T-helper 1 cell (primary cell): ENCODE measurements at places on chromosomes 3 and 15.

DNA sequence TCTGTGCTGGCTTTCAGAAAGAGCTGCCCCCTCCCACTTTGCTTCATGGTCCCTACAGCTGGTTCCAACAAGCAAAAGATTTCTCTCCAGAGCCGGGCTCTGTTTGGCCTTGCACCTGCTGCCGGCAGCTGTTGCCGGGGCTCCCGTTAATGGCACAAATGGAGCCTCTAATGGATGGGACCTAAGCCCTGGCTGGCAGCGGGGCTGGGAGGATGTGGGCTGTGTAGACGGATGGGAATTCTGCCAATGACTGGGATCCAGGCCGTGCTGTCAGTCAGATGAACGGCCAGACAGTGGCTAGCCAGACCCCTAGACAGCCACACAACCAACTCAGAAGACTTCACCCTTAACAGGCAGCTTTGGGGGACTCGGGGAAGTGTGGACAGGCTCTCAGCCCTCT lies 88.0 kb downstream of the RPLP1 start:
- DNase-seq: no peak

GRCh38 chr3:30232142-30232541 lies 374.3 kb upstream of the TGFBR2 start:
- no peak for DNase-seq

- no peak for DNase-seq
Measured at GRCh38 chr15:22240986-22241385, 160.7 kb downstream of the OR4M2 start.

DNA sequence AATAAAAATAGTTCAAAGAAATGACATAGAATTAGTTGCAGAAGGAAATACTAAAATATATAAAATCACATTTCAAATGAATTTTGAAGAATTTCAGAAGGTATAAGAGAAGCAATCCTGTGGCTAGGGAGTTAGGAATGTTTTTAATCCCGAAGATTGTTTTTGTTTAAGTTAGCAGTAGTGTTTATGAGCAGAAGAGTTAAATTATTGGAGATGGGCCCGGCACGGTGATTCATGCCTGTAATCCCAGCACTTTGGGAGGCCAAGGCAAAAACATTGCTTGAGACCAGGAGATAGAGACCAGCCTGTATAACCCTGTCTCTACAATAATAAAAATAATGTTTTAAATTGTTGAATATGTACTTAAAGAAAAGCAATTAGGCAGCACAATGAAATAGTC lies 432.5 kb downstream of the MFSD1 start:
- DNase-seq: no peak

- no peak for DNase-seq
Measured at GRCh38 chr15:39462691-39463090, 118.2 kb upstream of the THBS1 start.

DNA sequence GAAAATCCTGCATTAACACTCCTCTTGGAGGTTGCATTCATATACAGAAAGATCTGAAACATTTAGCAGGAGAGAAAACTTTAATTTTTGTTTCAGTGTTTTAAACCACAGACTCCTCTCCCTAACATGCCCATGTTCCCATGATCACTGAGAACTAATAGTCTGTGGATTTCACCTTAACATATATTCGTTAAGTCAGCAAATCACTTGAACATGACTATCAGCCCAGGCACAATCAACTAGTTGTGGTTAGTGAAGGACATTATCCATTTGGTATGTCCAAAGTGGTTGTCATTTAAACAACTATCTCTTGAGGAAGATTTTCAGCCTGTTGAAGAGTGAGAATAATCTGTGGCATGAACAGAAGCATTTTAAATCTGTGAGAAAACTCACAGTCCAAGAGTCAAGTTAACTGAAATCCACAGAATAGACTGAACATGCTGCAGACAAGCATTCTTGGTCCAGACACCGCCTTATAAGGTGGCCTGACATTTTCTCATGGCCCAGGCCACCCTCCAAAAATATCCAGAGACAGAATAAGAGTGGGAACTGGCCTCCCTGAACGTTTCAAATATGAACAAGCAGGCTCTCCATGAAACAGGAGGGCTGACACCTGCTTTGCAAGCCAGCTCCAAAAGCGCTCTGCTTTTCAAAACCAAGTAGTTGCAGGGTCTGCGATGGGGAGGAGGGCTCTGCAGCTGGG lies 39.9 kb upstream of the ADCY5 start:
- DNase-seq: no peak

DNA sequence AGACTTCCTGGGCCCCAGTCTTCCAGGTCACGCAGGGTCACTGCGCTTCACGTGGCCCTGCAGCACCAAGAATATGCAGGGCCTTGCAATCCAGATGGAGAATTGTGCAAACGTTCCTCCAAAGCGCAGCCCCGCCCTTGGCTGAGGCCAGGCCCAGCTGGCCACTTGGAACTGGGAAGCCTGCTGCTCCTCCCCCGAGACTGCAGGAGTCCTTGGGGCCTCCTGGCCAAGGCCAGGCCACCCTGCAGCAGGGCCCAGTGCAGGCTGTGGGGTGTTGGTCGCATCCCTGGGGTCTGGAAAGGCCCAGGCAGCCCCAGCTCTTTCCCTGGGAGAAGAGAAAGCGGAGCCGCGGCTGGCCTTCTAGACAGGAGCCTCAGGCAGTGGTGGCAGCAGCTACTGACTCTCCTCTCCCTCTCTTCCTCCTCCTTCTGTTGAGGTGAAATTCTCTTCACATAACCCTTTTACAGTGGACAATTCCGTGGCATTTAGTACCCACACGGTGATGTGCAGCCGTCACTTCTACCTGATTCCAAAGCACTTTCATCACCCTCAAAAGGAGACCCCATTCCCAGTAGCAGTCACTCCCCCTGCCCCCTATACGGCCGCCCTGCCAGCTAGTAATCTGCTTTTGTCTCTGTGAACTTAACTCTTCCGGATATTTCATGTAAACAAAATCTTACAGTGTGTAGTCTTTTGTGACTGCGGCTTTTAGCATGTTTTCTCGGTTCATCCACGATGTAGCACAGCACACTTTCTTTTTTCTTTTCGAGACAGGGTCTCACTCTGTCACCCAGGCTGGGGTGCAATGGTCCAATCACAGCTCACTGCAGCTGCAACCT lies 103.9 kb downstream of the TMEM266 start:
- no peak for DNase-seq

- no peak for DNase-seq
Measured at GRCh38 chr3:78647726-78648125, 1120.1 kb downstream of the ROBO1 start.

- no peak for DNase-seq
Measured at GRCh38 chr3:171741377-171741776, 68.9 kb downstream of the PLD1 start.

- no peak for DNase-seq
Measured at GRCh38 chr3:13046569-13047274, 26.5 kb downstream of the IQSEC1 start.

DNA sequence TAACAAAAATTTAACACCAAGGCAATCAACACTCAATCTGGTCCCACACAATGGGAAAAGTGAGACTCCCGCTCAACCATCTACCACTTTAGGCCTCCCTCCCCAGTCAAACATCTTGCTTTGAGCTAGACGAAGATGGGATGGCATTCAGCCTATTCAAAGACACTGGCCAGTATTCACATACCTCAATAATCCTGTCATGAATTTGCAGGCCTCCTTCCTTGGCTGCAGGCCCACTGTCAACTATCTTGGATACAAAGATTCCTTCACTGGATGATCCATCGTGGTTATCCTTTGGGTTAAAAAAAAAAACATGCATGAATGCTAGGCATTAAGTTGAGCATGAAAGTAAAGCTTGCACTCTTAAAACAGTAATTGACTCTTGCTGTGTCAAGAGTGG lies 22.6 kb downstream of the PDZRN3 start:
- DNase-seq: no peak

- no peak for DNase-seq
Measured at GRCh38 chr3:108501535-108501934, 8.9 kb downstream of the MYH15 start.

- DNase-seq: no peak
Measured at GRCh38 chr3:40827226-40827625, 302.5 kb downstream of the ZNF621 start.

DNA sequence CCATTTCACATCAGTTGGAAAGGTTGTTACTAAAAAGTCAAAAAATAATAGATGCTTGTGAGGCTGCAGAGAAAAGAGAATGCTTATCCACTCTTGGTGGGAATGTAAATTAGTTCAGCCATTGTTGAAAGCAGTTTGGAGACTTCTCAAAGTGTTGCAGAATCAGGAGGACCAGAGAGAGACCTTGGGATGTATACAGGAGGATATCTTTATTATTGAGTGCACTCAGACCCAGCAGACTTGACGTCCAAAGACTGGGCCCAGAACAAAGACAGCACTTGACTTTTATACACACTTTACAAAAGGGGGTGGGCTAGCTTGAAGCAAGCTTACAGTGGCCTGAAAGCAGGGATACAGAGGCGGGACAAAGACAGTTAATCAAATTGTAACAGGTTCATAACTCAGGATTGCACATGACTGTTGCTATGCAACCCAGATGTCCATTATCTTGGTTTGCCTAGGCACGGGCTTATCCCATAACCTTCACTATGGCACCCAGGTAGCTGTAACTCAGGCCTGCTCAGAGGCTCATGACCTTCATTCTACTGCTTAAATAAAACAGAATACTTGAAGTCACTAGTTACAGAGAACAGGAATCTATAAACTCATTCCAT lies 127.7 kb downstream of the SPATA16 start:
- DNase-seq: no peak

DNA sequence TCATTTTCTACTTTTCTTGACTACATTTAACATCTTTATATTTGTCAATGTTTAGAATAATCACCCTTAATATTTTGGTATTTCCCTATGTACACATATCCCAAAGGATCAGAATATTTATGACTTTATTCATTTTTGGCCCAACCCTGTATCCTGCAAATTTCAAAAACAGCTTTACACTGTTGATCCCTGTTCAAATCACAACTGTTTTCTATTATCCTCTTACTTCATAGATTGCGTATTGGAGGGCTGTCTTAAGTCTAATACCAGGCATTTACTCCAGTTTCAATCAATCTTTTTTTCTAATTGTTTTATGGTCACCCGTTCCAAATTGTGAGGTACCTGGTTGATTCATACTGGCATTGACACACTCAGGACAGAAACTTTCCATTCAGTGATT lies 107.9 kb downstream of the RPL22L1 start:
- no peak for DNase-seq

- DNase-seq: no peak
Measured at GRCh38 chr15:76614725-76615124, 278.2 kb downstream of the ISL2 start.

GRCh38 chr3:10319804-10320203 lies 1.1 kb downstream of the SEC13 start:
- DNase-seq: no peak

GRCh38 chr15:70099167-70099966 lies 1.6 kb upstream of the TLE3 start:
- DNase-seq: peak; percentile 100

DNA sequence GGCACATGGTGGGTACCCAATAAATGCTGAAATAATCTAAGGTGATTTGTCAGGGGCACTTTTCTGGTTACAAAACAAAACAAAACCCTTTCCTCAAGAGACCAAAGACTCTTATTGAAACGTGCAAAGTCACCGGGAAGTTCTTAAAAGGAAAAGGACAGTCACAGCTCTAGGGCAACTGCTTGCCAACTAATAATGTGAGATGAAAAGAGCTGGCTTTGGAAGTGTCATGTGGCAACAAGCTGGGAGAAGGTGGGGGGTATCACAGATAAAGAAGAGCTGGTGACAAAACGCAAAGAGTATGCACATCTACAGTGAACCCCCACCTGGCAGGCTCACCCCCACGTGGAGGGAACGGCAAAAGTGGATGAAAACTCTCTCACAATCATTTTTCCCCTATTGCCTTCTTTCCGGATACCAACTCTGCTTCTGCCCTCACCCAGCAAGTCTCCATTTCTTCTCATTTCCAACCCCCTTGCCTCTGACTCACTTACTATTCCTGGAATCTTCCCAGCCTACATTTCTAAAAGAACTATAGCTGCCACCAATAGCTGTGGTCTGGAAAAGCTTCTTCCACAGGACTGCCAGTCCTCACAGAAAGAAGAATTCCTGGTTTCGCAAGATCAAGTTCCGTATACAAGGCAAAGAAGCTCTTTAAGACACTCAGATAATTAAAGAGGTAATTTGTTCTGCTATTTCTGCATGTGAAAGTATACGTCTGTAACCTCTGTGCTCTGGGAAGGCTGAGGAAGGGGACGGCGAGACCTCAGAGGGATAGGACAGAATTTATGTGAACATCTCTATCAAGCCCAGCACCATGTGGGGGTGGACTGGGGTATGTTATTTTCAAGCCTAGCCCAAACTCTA lies 21.8 kb upstream of the ANPEP start:
- DNase-seq: no peak

DNA sequence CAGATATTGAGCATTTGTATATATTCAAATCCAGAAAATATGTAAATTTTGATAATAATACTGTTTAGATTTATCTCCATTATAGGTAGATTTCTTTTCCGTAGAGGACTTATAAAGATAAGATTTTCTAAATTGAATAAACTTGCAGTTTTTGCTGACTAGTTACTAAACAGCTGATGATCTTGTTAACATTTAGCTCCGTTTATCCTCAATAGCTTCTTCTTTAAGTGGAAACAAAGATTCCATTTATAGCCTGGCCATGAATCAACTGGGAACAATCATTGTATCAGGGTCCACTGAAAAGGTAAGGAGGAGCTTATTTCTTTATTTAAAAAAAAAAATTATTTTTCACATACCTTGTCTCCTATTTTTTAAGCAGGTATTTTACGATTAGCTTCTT lies 16.7 kb downstream of the WDR48 start:
- DNase-seq: no peak

- DNase-seq: no peak
Measured at GRCh38 chr15:52424856-52425431, 103.7 kb downstream of the MYO5A start.

DNA sequence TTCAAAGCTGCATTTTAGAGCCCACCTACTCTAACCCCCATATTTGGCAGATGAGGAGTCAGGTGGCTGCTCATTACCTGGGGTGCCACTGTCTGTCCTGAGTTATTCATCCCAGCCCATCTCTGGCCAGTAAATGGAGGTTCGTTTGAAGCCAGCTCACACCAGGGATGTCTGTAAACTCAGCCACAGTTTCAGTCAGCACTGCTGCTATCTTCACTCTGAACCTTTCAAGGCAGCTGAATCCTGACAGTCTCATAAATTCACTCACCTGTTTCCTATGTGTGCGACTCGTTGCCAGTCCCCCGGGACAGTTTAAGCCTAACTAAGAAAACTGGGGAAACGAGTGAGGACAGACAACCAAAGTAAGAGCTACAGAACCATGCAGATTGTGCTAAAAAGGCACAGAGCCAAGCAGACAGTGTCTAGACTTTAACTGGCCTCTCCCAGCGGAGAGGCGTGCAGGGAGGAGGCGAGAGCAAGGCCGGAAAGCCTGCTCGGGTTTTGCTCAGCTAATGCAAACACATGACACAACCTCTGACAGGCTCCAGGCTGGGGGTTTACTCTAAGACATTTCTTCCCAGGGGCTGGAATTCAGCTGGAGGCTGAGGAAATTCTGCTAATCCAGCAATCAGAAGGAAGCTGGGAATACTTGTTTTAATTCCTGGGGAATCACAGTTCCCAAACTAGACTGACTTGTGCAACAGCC lies 12.0 kb downstream of the FSTL1 start:
- no peak for DNase-seq
